ENCODE measurements at places on chromosomes 5 and 9.

- DNase-seq: no peak
Measured at GRCh38 chr5:146948666-146949065, 70.1 kb upstream of the PPP2R2B start.

DNA sequence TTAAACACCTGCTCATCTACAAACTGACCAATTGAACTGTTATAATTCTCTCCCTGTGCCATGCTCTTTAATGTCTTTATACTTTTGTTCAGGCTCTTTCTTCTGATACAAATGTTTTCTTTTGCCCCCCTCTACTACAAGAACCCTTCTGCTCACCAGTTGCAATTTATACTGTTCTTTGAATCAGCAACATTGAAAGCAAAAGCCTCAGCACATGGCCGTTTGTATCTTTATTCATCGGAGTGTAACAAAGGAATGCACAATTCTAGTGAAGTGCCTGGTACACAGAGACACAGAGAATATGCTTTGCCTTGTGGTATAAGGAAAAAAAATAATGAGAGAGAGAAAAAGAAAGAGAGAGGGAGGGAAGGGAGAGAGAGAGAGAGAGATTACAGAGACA, 547.1 kb downstream of the CDH12 start:
- DNase-seq: no peak

DNA sequence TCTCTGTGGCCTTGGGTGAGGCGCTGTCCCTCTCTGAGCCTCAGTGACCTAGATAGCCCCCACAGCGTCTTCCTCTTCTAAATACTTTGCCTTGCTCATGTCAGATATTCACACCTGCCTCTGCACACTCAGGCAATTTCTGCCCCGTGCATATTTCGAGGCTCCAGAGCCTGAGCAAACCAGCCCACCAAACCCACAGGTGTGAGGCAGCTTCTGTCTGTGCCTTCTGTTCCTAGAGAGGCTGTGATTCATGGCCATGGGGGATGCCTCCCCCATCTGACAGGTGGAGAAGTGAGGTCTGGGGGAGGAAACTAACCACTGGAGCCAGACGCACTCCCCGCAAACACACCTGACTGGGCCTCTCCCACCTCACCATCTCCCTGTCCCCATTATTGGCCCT, 42.7 kb upstream of the CPLX2 start:
- no peak for DNase-seq

DNA sequence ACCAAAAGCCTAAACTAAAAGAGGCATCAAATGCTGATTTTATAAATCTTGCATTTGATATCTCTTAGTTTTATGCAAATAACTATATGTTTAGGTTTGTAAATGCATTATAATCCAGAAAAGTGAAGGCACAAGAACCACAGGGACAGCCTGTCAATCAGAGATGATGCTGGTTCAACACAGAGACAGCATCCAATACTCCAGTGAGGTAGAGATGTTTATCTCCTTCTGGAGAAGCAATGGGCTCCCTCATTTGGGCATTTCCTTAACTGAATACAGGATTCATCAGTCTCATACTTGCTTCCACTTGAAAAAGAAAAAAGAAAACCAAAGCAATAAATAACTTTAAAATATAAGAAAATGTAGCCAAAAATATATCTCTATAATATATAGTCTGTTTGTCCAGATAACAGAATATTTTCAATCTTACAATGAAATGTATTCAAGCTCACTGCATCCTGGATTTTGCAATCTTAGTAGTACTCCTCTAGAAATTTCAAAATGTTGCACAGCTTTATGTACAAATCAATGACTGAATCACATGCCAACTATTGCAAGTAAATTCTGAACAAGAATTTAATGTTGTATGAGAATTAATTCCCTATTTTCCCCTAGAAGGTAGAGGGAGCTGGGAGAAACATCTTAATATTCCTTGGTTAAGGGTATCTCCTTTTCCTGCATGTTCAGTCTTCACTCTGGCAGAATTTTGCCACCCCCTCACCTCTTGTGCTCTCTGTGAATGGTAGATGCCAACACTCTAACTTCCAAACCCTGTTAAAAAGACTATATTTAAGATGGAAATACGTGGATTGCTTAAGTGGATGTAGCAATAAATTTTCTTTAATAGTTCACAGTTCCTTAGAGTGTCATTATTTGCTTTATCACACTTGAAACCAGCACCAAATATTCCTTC, 191.1 kb upstream of the GAS1 start:
- DNase-seq: no peak

- no peak for DNase-seq
Measured at GRCh38 chr9:133327834-133328484, 8.0 kb downstream of the SURF6 start.

DNA sequence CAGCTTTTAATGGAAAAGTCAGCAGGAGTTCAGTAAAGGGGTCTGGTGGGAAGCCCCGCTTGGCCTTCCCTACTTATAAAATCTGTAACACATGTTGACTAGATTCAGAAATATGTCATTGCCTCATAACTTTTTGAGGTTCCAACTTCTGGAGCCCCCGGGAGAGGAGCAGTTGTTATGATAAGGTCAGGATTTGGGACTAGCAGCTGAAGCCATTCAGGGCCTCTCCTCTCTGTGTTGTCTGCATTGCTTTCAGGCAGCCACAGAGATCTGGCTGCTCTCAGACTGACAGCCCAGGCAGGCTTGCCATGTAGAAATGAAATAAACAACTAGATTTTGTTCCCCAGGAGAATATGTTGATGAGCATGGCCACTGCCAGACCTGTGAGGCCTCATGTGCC, 167.1 kb downstream of the RFK start:
- DNase-seq: no peak

DNA sequence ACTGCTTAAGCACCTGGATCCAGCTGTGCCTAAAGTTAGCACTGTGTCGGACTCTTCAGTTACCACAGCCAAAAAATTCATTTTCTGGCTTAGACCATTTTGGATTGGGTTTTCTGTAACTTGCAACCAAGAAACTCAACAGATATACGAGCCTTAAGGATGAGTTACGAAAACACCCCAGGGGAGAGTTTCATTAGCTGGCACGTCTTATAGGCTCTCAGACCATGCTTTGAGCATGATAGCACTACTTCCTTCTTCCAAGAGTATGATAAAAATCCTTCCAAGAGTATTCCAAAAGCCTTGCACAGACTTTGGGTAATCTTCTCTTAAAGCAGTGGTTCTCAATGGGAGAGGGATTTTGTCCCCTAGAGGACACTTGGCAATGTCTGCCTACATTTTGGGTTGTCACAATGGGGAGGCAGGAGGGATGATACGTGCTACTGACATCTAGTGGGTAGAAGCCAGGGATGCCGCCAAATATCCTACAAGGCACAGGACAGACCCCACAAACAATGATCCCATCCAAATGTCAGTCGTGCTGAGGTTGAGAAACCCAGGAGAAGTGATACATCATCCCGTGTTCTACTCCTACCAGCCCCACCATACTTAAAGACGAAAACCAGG, 64.8 kb downstream of the SMIM23 start:
- no peak for DNase-seq

GRCh38 chr5:109558364-109558763, 131.4 kb upstream of the MAN2A1 start:
- no peak for DNase-seq

DNA sequence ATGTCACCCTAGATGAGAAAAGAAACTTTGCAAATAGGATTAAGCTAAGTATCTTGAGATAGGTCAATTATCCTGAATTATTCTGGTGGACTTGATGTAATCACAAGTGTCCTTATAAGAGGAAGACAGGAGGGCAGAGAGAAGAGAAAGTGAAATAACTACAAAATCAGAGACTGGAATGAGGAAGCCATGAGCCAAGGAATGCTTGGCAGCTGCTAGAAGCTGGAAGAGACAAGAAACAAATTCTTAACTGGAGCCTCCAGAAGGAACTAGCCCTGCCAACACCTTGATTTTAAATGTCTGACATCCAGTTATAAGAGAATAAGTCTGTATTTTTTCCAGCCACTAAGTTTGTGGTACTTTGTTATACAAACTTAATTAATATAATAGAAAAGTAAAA, 480.0 kb downstream of the NR2F1-AS1 start:
- DNase-seq: no peak

DNA sequence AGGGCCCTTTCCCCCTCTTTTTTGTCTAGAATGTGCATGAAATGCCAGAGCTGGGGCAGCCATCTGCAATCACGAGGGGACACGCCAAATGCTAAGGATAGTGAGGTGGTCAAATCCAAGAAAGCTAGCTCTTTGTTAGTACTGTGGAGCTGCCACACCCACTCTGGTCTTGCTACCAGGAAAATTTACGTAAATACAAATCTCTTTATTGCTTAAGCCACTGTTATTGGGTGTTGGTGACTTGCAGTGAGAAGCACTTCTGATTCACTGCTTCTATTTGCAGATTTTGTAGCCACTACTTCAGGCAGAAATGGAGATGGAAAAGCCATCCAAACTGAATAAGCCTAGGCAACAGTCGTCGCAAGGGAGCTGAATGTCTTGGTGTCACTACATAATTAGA, 25.6 kb upstream of the SUSD1 start:
- DNase-seq: no peak

DNA sequence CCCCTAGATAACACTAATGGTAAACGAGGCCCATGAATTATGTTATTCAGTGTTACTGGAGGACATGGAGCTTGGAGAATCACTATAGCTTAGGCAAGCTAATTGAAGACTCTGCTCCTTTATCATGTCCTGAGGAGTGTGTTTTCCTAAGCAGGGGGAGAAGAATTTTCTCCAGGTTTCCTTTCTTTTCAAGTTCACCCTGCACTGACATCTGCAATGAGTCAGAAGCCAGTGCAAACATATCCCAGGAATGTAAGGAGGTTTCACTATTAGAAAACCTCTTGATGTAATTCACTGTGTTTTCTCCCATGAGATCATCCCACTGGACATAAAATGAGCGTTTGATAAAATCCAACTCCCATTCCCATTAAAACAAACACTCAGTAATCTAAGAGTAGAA, 75.6 kb downstream of the DMRT2 start:
- DNase-seq: no peak

- no peak for DNase-seq
Measured at GRCh38 chr5:175819090-175819425, 52.3 kb upstream of the CPLX2 start.

GRCh38 chr5:76960004-76960625, 7.3 kb downstream of the CRHBP start:
- no peak for DNase-seq

DNA sequence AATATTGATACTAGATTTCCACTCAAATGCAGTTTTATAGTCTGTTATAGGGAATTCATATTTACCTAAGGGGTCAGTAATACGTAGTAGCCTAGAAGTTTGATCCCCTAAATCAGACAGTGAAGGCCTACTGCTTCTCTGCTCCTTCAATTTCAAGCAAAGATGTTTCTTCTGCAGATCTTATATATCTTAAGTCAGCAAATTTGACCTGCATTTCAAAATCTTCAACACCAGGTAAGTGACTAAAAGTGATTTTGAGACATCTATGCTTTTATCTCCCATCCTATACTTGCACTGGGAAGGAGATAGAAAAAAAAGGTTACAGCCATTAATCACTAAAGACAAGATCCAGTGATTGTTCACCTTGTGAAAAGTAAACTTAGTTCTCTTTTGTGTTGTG, 363.9 kb downstream of the PTPRD start:
- no peak for DNase-seq

- DNase-seq: no peak
Measured at GRCh38 chr9:129278391-129279237, 100.6 kb upstream of the IER5L start.

DNA sequence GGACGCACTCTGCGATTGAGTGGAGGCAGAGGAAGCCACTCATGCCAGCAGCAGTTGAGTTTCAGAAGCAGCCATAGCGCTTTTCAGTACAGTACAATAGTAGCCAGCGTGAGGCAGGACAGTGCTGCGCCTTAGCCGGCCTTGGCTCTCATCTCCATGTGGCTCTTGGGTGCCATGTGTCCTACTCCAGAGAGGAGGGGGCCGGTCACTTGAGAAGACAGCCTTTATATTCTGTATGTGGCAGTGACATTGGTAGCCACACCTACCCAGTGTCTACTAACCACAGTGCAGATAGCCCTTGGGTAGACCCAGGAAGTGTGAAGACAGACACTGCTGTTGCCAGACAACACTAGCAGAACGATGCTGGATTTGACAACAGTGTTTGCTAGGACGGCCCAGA, 42.3 kb downstream of the FAM78A start:
- DNase-seq: no peak

- no peak for DNase-seq
Measured at GRCh38 chr5:14783691-14784090, 87.9 kb downstream of the ANKH start.

DNA sequence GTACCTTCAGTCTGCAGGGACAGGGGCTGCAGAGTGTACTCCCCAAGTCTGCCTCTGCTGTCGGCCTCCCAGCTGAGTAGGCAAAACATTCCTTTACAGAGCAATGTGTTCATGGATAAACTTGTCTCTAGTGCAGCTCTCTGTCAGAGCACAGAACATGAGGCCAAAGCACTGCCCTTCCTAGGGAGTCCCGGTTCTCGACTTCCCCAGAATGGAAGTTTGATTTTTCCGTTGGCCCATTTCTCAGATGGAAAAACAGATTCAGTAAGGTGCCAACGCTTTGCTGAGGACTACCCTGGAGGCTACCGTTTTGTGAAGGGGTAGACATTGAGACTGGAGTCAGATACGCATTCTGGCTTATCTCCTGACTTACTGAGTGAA, 422 bp upstream of the TRIM32 start:
- no peak for DNase-seq

- DNase-seq: peak; percentile 65
Measured at GRCh38 chr5:89418407-89419085, 535.6 kb upstream of the MEF2C start.

GRCh38 chr5:115831163-115831768, 10.1 kb downstream of the ATG12 start:
- DNase-seq: peak; percentile 63

DNA sequence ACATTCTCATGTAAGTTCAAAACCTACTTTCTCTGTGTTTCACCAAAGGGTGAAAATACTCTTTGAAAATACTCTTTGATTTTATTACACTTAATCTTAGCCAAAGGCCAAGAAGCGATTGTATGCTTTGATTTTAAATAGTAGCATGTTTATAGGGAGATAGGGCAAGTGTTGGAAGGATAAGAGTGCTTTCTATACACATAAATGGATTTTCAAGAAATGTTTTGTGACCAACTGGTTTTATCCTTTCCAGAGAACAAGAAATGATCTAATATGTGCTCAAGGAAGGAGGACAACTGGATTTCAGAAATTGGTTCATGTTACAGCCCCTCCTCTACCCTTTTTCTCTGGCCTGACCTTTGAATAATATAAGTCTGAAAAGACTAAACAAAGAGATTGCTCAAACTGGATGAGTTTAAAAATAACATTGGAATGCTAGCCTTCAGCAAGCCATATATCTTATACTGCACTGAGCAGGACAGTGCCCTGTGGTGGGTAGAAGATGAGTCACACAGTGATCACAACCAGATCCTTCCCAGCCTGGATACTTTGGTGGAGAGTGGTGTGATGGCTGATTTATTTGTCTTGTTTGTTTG, 13.1 kb downstream of the PALM2AKAP2 start:
- no peak for DNase-seq

- DNase-seq: peak; percentile 40
Measured at GRCh38 chr9:120877276-120878034, 467 bp upstream of the PHF19 start.

GRCh38 chr5:116488356-116489041, 86.1 kb downstream of the SEMA6A start:
- peak; percentile 3 for DNase-seq
